ENCODE measurements at places on chromosomes 4 and X. TPM values are rescaled to one million over a fixed set of nuclear protein-coding genes. Genes with fewer than 3 reads are reported as not detected.

DNA sequence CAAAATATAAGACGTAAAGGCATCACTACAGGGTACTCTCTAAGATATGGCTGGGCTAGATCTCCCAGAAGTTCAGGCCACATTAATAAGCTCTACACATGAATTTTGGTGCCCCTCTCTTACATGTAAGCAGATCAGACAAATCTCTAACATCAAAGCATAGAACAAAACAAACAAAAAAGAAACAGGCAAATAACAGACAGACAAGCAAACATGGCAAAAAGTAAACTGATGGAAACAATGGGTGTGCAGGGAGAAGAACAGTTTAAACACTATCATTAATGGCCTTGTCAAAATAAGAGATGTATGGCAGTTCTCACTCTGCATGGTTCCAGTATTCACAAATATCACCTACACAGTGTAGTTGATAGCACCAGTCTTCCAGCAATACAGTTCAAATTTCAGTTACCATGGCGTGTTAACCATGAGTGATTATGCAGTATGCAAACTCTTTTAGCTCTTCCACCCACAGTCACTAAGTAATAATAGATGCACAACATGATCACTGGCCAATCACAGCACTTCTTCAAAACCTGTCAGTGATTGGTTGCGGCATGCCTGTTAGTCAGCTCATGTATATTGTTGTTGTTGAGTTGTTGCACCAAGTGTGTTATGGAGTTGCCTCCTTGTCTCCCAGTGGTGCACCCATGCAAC lies 110.7 kb upstream of the TLR3 start:
- no peak for DNase-seq

- no peak for DNase-seq
These were observed 722 bp upstream of the EFHC2 start for GRCh38 chrX:44344194-44344593.

Gene MSX1
- total RNA-seq = 0.53 TPM

- no peak for DNase-seq
These were observed 23.4 kb downstream of the ARHGEF9 start for GRCh38 chrX:63761639-63762038.

Gene XAGE5
- total RNA-seq = not detected

Gene ASB5
- total RNA-seq = 1.7 TPM

Measured in colonic mucosa (tissue), 4 donors.